ELF-1 (cell line): ENCODE measurements at places on chromosomes 3 and 15.

GRCh38 chr15:80202641-80203360, 49.2 kb downstream of the CTXND1 start:
- DNase-seq, result no peak

- no peak for DNase-seq
Measured at GRCh38 chr3:182735672-182736071, 57.6 kb upstream of the ATP11B start.

- DNase-seq, result no peak
Measured at GRCh38 chr3:187878772-187879518, 133.7 kb upstream of the BCL6 start.

GRCh38 chr3:182342252-182342651, 451.1 kb upstream of the ATP11B start:
- peak; percentile 61 for DNase-seq

DNA sequence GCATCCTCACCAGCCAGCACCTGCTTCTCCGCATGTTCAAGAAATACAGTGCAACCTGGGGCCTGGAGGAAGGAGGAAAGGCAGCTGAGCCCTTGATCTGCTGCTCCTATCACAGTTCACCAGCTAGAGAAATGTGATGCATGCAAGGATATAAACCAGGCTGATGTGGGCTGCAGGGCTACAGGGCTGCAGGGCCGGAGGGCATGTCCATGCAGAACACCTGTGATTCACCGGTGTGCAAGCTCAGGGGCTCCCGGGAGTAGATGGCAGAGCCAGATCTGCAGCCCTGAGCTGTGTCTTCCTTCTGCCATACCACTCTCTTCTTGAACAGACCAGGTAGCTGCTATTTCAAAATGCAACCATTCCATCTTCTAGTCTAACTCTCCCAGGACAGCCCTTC, 84.9 kb downstream of the HMG20A start:
- peak; percentile 39 for DNase-seq

- DNase-seq, result no peak
Measured at GRCh38 chr15:60969658-60970057, 259.4 kb downstream of the RORA start.

DNA sequence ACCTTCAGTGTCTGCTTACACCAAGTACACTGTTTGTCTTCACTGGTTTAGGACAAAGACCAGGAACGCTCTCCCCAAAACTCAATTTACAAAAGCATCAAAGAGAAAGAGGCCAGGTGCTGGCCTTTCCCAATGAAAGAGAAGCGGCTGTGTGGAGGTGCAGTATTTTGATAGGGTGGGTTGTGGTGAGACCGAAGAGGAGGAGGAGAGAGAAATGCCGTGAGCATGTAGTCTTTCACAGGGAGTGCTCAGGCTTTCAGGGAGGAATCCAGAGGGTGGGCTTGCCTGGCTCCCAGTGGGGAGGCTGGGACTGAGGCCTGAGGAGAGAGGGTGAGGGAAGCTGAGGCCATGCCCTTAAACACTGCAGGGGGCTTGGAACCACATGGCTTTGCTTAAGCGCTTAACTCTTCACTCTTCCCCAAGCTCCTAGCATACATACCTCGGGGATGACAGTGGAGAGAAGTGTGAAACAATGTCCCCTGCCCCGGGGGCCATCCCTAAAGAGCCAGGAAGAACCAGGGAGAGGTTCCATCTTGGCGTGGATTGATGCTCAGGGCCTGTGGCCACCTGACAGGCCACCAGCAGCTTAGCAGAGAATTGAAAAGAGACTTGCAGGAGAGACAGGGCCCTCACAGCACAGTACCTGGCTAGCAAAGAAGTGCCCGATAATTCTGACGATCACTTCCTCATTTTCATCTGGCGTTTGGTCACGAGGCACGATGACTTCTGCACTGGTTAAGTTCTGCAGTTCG, 60.5 kb downstream of the SENP2 start:
- DNase-seq, result peak; percentile 77

DNA sequence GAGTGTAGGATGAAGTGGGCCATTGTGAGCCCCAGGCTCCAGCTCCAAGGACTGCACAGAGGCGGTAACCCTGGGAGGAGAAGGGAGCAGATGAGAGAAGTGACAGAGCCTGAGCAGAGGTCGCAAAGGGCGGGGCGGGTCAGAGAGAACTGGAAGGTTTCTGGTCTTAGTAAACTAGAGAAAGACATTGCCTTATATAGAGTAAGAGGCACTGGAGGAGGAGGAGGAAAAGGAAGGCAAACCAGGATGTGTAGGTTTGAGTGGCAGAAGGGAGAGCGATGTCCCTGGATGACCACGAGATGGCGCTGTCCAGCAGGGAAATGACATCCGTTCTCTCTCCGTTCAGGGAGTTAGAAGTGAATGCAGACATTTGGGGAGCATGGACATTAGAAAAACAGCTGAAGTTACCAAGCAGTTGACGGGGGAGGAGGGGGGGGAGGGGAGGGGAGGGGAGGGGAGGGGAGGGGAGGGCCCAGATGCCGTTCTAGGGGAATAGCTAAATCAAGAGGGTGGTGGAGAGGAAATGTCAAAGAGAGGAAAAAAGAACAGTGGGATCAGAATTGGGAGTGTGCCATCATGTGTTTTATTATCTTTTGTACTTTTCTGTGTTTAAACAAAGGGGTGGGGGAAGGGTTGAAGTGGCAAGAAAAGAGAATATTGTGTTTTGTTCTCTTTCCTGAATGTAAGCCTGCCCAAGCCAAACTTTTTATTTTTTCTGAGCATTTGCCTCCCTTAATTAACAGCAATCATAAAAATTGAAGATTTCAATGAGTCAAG, 48.8 kb downstream of the STARD5 start:
- DNase-seq, result peak; percentile 96

DNA sequence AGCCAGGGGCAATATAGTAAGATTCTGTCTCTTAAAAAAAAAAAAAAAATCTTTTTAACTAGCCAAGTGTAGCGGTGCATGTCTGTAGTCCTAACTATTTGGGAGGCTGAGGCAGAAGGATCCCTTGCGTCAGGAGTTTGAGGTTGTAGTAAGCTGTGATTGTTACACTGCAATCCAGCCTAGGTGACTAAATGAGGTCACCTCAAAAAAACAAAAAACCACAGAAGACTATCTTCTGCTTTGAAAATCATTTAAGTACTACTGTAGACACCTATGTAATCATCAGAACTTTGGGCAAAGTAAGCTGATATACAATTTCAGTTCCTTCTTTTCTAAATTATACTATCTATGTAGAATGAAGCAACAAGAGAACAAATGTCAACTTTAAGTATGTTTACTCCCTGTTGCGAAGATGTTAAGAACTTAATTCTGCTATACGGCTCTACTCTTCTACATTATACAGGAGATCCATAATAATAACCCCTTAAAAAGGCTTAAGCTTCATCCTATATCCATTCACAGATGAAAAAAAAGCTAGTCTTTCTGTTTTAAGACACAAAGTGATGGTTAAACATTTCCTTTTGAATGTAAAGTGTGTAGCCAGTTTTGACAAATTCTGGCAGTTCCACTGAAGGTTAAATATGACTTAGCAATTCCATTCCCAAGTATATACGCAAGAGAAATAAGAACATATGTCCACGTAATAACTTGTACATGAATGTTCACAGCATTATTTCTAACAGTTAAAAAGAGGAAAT, 15.2 kb downstream of the DAZL start:
- DNase-seq, result no peak

GRCh38 chr3:148901987-148902791, 37.1 kb downstream of the CPA3 start:
- DNase-seq, result no peak

- peak; percentile 54 for DNase-seq
Measured at GRCh38 chr3:47266709-47267489, 15.7 kb downstream of the KIF9 start.

- no peak for DNase-seq
Measured at GRCh38 chr15:77030048-77030927, 35.4 kb downstream of the PSTPIP1 start.

DNA sequence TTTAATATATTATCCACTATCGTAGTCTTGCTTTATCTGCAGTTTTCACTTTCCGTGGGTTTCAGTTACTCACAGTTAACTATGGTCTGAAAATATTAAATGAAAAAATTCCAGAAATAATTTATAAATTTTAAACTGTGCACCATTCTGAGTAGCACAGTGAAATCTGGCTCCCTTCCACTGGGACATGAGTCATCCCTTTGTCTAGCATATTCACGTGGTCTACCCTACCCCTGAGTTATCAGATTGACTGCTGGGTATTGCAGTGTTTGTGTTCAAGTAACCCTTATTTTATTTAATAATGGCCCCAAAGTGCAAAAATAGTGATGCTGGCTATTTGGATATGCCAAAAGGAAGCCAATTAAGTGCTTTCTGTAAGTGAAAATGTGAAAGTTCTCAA, 539.5 kb upstream of the AGTR1 start:
- no peak for DNase-seq

DNA sequence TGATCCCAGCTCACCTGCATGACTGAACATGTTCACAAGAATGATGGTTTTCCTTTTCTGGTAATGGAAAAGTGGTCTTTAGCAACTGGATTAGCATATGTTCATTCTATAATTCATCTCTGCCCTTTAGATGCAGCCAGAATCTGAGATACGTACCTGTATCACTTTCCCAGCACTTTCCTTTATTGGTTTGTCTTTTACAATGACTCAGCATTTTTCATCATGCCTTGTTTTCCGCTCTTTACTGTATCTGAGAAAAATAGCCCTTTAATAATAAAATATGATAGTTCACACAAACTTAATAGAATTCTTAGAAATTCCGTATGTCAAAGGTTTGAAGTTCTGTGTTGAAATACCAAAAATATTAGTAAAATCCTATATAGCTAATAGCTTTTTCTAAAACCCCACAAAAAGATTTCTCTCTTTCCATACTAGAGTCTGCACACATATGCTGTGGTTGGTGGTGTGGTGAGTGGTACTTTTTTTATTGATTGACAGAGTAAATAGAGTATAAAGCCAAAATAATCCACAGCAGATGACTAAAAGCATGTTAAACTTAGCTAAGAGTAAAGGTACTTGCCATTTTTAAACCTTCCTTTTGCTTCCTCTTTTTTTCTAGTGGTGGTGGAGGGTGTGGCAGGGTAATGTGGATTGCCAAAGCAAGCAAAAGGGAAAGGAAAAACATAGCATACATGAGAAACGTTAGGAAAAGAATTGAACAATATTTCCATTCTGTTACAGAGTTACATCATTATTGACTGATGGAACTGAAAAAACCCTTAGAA, 328.9 kb upstream of the RBMS3 start:
- no peak for DNase-seq

DNA sequence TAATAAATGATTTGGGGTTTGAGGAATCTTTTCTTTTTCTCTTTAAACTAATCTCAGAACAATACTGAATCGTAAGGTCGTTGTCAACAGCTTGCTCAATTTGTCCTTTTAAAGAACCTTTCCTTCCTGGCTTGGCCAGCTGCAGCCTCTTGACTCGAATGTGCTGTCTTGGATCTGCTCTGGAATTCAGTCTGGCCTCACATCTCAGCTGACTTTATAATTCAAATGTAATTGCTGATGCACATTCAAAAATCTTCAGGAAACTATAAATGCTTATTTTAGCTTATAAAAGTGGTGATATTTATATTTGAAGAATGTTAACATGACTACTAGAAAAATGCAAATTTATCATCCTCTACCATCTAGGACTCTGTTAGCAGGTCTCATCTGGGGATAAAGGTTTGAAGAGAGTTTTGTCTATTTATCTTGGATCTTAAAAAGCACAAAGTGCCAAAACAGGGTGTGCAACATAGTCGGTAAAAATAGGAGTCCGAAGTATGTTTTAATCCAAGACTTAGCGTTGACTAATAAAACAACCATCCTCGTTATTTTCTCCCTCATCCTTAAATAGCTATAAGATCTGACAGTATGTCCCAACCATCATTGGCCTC, 1035.2 kb downstream of the MCTP2 start:
- no peak for DNase-seq

DNA sequence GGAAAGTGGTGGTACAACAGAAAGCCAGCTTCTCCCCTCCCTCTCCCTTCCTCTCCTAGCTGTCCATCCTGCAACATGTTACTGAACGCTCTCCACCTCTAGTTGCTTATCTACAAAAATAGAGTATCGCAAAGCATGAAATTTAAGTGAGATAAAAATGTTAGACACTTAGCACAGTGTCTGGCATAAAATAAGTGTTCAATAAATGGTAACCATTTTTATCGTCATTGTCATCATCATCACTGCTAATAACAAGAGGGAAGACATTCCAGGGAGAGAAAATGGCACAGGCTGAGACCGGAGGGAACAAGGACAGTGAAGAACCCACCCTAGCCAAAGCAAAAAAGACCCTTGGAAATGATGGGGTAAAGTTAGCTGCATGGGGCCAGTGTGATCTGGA, 38.7 kb upstream of the SKOR1 start:
- no peak for DNase-seq

DNA sequence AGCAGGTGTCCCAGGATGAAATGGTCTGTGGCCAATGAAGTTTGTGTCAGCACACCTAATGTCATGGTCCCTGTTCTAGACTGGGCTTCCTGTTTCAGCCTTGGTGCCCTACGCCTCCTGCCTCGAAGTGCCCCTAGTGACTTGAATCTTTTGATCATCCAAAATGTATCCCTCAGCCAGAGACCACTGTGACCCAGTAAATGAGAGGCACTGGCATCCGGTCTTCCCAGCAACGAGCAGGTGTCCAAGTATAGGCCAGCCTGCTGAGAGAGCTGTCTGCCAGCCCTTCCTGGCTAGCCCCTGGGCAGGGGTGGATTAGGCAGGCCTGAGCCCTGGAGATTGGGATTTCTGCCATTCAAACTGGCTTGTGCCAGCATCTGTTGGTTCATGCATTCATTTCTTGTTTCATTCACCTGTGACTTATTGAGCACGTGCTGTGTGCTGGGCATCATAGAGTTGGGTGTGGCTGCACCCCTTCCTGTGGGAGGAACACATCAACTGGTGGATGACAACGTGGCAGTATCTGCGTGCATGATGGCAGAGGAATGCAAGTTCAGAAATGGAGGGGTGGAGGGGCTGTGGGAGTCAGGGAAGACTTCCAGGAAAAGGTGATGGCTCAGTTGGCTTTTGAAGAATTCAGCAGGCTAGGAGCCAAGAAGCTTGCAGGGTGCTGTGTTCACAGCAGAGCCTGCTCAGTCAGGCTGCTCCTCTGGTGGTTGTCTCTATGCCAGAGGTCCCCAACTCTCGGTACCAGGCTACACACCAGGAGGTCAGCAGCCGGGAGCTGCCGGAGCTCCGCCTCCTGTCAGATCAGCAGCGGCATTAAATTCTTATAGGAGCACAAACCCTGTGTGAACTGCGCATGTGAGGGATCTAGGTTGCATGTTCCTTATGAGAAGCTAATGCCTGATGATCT, 21.6 kb downstream of the ESYT3 start:
- no peak for DNase-seq

GRCh38 chr15:84973492-84974460, 7.9 kb upstream of the PDE8A start:
- no peak for DNase-seq

GRCh38 chr15:51623386-51623938, 891 bp upstream of the DMXL2 start:
- no peak for DNase-seq

- DNase-seq, result no peak
Measured at GRCh38 chr15:32125595-32125994, 95.3 kb downstream of the CHRNA7 start.
